ENCODE measurements at places on chromosomes 16 and 17. TPM values are rescaled to one million over a fixed set of nuclear protein-coding genes. Genes with fewer than 3 reads are reported as not detected.

PERCC1 gene
- not detected for total RNA-seq

CARD14 gene
- 0.64 TPM for total RNA-seq

CCL17 gene
- not detected for total RNA-seq

COTL1 gene
- 87.3 TPM for total RNA-seq

EIF5A gene
- 362 TPM for total RNA-seq

OR1A2 gene
- not detected for total RNA-seq

TMEM94 gene
- 111 TPM for total RNA-seq

HLF gene
- not detected for total RNA-seq

ZG16 gene
- not detected for total RNA-seq

TEKT1 gene
- total RNA-seq = 1.2 TPM

CDH5 gene
- 1,308 TPM for total RNA-seq

MFSD6L gene
- not detected for total RNA-seq

DNA sequence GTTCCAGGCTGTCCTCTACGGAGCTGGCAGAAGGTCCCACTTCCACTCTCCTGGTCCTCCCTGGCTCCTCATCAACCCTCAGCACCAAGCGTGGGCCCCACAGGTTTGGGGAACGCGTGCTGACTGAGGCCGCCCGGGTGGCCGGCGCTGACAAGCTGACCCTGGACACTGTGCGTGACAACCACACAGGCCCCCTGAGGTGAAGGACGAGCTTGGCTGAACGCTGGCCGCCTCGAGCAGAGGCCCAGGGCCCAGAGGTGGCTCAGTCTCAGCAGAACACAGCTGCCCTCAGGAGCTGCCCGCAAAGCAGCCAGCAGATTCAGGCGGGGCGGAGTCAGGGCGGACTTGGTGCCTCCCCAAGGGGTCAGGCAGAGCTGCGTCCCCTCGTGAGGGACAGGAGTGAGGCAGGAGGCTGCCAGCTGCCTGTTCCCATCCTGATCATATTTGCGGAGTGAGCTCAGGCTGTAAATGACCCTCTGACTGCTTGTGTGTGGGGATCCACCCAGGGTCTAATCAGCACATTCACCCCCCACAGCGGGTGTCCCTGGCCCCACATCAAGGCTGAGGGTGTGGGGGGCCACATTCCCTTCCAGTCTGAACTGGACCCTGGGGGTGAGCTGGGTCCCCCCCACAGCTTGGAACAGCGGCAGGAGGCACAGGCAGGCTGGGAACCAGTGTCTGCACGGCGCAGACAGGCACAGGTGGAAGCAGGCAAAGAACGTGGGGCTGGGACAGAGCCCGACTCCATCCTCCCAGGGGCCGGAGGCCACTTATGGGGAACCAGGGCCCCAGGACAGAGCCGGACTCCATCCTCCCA is 105.1 kb upstream of the METRNL start:
- no peak overlapping the region for H3K27ac ChIP-seq
- no peaks in the 10 kb centered on the region for H3K36me3 ChIP-seq
- no peak overlapping the region for H3K4me3 ChIP-seq
- DNase-seq = no peak
- no peaks in the 10 kb centered on the region for H3K4me1 ChIP-seq

- no peak overlapping the region for H3K27ac ChIP-seq
These were observed 28.7 kb downstream of the MEAK7 start for GRCh38 chr16:84475643-84476240.

- DNase-seq = no peak
- peak overlapping the region; percentile 5 for H3K27ac ChIP-seq
- no peaks in the 10 kb centered on the region for H3K36me3 ChIP-seq
- no peak overlapping the region for H3K4me3 ChIP-seq
- peaks cover 7% of the 10 kb centered on the region for H3K4me1 ChIP-seq
These were observed 309.5 kb upstream of the PMFBP1 start for GRCh38 chr16:72481419-72481818.

- no peak overlapping the region for H3K4me3 ChIP-seq
- peaks cover 2% of the 10 kb centered on the region for H3K4me1 ChIP-seq
- DNase-seq = no peak
These were observed 58.6 kb upstream of the TNRC6A start for GRCh38 chr16:24670623-24671454.

GRCh38 chr16:19114359-19115147 is 789 bp downstream of the ITPRIPL2 start:
- peak overlapping the region; percentile 91 for H3K4me3 ChIP-seq
- peak; percentile 68 for DNase-seq
- peak overlapping the region; percentile 31 for H3K27ac ChIP-seq
- peaks cover 8% of the 10 kb centered on the region for H3K36me3 ChIP-seq
- peaks cover 38% of the 10 kb centered on the region for H3K4me1 ChIP-seq

DNA sequence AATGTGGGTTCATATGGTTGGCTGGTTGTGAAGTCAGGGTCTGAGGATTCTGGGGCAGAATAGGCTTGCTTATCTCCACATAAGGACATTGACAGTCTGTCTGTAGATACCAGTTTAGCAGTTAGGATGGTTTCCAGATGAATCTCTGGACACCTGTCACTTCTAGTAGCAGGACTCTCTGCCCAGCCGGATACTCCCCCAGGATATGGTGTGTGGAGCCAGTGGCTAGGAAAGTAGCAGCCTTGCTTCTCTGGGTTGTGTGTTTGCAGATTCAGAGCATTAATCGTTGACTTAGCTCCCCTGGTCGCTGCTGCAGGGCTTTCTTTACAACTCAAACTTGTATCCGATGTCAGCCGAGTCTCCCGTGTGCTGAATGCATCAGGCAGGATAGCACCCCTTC is 45.2 kb downstream of the CLEC16A start:
- peaks cover 49% of the 10 kb centered on the region for H3K36me3 ChIP-seq
- H3K27ac ChIP-seq = no peak overlapping the region
- H3K4me3 ChIP-seq = no peak overlapping the region
- H3K4me1 ChIP-seq = peaks cover under 1% of the 10 kb centered on the region
- H3K27me3 ChIP-seq = no peaks in the 10 kb centered on the region

- no peaks in the 10 kb centered on the region for H3K36me3 ChIP-seq
- no peak for DNase-seq
- no peak overlapping the region for H3K27ac ChIP-seq
- no peaks in the 10 kb centered on the region for H3K27me3 ChIP-seq
- H3K4me1 ChIP-seq = peaks cover 4% of the 10 kb centered on the region
- H3K4me3 ChIP-seq = no peak overlapping the region
These were observed 62.3 kb upstream of the PHOSPHO1 start for GRCh38 chr17:49292901-49293300.

DNA sequence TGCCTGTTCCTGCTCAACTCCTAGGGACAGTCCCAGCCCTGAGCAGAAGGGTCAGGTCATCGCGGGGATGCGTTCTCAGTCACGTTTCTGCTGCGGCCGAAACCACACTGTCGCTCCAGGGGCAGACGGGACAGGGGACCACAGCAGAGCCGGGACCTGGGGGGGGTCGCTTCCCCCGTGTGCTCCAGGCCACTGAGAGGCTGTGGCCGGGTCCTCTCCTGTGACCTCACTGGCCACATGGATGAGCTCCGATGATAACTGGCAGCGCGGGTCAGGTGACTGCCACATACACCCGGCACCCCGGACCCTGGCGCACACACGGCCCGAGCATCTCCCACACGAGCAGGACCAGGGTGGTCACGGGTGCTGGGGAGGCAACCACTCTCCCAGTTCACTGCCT is 12.8 kb downstream of the GNPTG start:
- no peak for DNase-seq
- H3K36me3 ChIP-seq = peaks cover 4% of the 10 kb centered on the region
- no peaks in the 10 kb centered on the region for H3K4me1 ChIP-seq
- H3K4me3 ChIP-seq = no peak overlapping the region
- H3K27ac ChIP-seq = no peak overlapping the region
- peaks cover 2% of the 10 kb centered on the region for H3K27me3 ChIP-seq

GRCh38 chr17:39251997-39252396 is 26.3 kb upstream of the STAC2 start:
- no peaks in the 10 kb centered on the region for H3K4me1 ChIP-seq
- DNase-seq = no peak
- peaks cover 4% of the 10 kb centered on the region for H3K27me3 ChIP-seq
- H3K27ac ChIP-seq = no peak overlapping the region
- H3K4me3 ChIP-seq = no peak overlapping the region

DNA sequence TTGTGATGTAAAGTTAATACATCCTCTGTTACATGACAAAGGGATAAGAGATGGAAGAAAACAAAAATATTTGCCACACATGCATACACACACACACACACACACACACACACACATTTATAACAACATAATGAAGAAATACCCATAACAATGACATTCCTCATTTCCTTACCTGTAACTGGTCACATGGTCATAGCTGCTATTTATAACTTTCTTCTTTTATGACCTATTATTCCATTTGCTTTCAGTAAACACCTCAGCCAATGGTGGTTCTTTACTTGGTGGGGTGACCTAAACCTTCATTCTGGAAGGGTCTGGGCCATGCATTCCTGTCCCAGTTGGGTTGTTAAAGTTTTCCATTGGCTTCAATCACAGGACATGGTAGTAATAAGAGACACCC is 5.3 kb downstream of the MT2A start:
- H3K4me1 ChIP-seq = peaks cover 19% of the 10 kb centered on the region
- H3K27me3 ChIP-seq = peaks cover 15% of the 10 kb centered on the region
- peaks cover 1% of the 10 kb centered on the region for H3K36me3 ChIP-seq
- DNase-seq = no peak
- H3K27ac ChIP-seq = no peak overlapping the region

DNA sequence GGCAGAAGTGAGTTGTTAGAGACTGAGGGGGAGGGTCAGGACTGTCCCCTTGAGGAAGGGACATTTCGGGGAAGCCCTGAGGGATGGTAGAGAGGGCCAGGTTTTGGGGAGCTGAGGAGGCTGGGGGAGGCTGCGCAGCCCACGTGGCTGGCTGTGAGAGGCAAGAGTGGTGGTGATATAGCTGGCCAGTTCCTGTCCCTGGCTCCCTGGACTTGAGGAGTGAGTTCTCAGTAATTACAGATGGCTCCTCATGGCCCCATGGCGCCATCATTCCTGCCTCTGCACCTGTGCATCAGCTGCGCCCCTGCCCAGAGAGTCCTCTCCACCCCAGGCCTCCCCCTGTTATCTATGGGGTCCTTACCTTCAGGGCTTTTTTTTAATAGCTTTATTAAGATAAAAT is 30.3 kb downstream of the MPRIP start:
- H3K4me1 ChIP-seq = peaks cover 52% of the 10 kb centered on the region
- no peak for DNase-seq
- peak overlapping the region; percentile 22 for H3K4me3 ChIP-seq

- H3K27ac ChIP-seq = peak overlapping the region; percentile 82
- H3K4me3 ChIP-seq = no peak overlapping the region
- peaks cover 6% of the 10 kb centered on the region for H3K27me3 ChIP-seq
- DNase-seq = no peak
These were observed 219.1 kb upstream of the IRX3 start for GRCh38 chr16:54505549-54506213.

DNA sequence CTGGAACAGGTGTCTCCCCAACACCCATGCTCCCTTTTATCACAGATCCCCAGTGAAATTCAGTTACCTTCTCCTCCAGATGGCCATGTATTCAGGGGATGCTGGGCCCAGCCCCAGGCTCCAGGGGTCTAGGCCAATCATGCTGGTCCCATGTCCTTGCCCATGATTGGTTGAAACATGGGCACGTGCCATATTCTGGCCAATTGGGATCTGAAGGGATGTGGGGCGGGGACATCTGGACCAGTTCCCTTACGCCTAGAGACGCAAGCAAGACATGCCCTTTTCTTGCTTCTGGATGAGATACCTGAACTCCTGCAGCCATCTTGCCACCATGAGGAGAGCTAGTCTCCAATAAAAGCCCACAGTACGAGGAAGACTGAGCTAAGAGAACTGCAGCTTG is 31.0 kb upstream of the ST6GALNAC1 start:
- H3K27me3 ChIP-seq = peaks cover 4% of the 10 kb centered on the region
- H3K4me3 ChIP-seq = no peak overlapping the region
- H3K4me1 ChIP-seq = peaks cover 15% of the 10 kb centered on the region
- peaks cover 5% of the 10 kb centered on the region for H3K36me3 ChIP-seq

GRCh38 chr17:76327696-76328095 is 19.6 kb upstream of the QRICH2 start:
- H3K4me1 ChIP-seq = peaks cover 43% of the 10 kb centered on the region
- H3K27me3 ChIP-seq = peaks cover 2% of the 10 kb centered on the region
- H3K27ac ChIP-seq = no peak overlapping the region
- H3K4me3 ChIP-seq = peak overlapping the region; percentile 14

DNA sequence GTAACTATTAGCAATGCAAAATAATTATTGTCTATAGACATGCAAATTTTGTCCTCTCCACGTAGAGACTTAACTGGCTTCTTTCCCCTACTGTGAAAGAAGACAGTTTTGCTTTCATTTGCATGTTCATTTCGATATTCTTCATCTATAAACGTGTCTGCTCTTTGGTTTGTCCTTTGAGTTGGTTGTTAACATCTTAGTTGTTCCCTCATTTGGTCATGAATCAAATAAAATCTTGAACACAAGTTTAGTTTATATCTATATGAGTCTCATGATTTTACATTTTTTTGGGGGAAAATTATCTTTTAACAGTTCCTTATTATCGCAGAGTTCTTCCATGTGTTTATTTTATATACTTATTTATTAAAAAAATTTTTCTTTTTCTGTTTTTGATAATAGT is 214.4 kb downstream of the UTP18 start:
- H3K27me3 ChIP-seq = peaks cover 3% of the 10 kb centered on the region
- no peak for DNase-seq
- H3K4me3 ChIP-seq = no peak overlapping the region
- no peaks in the 10 kb centered on the region for H3K36me3 ChIP-seq
- H3K4me1 ChIP-seq = no peaks in the 10 kb centered on the region

- H3K36me3 ChIP-seq = no peaks in the 10 kb centered on the region
- H3K27ac ChIP-seq = no peak overlapping the region
These were observed 804 bp downstream of the CRYM start for GRCh38 chr16:21277045-21277926.

DNA sequence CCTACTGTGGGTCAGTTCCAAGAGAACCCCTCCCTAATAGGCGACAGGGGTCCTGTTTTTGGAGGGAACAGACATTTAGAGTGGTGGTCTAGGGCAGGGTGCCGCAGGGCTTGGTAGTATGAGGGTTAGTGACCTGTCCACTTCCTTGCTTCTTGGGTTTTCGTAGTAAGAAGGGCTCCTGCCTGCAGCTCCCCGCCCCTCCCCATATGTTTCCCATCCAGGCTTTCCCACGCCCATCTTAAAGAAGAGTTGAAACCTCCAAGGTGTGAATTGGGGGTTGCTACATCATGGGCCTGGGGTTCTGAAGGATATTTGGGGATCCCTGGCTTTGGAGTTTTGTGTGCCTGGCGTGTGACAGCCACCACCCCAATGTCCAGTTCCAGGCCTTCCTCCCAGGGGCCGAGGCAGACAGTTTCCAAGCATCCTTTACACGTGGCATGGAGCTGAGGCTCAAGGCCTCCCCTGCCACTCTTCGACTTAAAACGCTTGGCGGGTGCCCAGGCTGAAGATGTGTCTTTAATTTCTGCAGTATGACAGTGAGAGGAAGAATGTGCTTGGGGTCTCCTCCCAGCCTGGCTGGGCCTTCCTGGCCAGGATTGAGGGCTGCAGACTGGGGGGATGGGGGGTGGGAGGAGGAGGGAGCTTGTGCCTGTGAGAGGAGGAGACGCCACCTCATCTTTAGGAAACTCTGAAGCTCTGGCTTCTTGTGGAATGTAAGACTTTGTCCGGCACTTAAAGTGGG is 2.3 kb upstream of the COL1A1 start:
- H3K4me3 ChIP-seq = no peak overlapping the region
- peaks cover 10% of the 10 kb centered on the region for H3K4me1 ChIP-seq
- no peak overlapping the region for H3K27ac ChIP-seq
- H3K36me3 ChIP-seq = no peaks in the 10 kb centered on the region
- peaks cover 31% of the 10 kb centered on the region for H3K27me3 ChIP-seq

- H3K4me3 ChIP-seq = no peak overlapping the region
- peaks cover 6% of the 10 kb centered on the region for H3K27me3 ChIP-seq
These were observed 144.5 kb downstream of the GRIN2A start for GRCh38 chr16:10037751-10038150.

Measured in endothelial cell (in vitro differentiated cells).